D341Med (cell line): ENCODE measurements at places on chromosomes 7 and 10.

DNA sequence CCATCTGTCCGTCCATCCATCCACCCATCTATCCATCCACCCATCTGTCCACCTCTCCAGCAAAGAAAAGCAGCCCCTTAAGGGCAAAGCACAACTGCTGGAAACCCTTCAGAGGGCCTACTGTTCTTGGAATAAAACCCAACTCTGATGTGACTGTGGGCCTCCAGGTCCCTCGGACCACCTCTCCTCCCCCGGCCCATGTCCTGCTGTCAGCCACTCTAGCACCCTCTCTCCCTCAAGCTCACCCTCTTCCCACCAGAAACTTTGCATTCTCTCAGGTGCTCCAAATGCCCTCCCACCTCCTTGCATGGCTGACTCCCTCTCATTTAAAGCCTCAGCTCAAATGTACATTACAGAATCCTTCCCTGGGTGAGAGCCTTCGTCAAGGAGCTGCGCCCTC lies 110.3 kb downstream of the ARHGAP22 start:
- DNase-seq, result no peak

DNA sequence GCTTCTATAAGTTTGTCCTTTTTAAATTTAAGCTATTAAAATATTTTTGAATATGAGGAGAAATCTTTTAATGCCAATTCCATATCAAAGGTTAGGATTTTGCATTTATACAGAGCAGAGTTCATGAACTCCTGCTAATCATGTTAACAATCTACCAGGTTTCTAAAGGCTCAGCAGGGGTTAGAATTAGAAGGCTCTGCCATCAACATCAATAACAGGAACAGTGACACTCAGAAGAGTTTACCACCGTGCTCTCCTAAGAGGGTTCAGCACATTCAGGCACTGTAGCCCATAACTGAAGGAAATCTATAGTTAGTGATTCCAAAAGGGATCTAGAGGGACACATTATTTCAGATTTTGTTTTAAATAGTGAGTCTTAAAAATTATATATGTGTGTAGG lies 100.1 kb downstream of the HOXA1 start:
- no peak for DNase-seq

GRCh38 chr7:66125052-66125694 lies 10.5 kb downstream of the CRCP start:
- DNase-seq, result no peak

DNA sequence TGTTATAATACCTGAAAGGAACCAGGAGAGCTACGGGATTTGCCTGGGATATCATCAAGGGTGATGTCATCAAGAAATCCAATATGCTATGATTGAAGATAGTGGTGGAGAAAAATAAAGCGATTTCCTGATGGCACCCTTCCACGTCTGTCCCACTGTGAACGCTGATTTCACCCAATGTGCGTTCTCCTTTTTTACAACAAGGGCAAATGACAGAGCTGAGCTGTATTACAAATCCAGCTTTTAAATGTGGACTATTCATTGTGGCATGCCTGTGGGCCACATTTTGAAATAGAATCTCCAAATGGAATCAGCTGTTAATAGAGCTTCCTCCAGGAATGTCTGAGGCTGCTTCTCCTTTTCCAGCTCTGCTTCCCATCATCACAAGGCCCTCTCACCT lies 23.3 kb downstream of the SLC13A4 start:
- no peak for DNase-seq

DNA sequence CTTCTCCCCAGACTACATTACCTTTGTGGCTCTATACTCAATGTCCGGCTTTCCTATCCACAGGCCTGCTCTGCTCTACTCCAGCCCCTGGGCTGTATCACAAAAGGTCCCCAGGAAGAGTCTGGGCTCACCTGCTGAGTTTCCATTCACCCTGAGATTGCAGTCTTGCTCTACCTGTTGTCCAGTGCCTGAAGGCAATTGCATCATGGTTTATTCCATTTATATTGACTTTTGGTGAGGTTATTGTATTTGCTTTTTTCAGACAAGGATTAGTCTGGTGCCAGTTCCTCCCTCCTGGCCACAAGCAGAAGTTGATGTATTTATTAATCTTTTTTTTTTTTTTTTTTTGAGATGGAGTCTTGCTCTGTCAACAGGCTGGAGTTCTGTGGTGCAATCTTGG lies 273.1 kb downstream of the XPNPEP1 start:
- DNase-seq, result no peak

DNA sequence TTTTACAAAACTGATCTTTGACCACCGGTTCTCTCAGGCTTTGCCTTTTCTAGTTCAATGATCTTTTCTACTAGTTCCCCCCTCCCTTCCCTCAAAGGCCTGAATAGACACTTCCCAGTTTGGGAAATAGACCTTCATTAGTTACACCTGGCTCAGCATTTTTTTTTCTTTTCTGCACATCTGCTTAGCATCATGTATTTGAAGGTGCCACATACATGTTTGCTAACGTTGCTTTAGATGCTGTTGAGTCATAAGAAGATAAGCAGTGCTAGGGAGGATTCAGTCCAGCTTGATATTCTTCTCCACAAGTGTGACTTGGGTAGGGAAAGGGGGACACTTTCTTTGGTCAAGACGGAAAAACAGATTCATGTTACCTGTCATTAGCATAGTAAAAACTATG lies 78.3 kb downstream of the BICC1 start:
- no peak for DNase-seq

DNA sequence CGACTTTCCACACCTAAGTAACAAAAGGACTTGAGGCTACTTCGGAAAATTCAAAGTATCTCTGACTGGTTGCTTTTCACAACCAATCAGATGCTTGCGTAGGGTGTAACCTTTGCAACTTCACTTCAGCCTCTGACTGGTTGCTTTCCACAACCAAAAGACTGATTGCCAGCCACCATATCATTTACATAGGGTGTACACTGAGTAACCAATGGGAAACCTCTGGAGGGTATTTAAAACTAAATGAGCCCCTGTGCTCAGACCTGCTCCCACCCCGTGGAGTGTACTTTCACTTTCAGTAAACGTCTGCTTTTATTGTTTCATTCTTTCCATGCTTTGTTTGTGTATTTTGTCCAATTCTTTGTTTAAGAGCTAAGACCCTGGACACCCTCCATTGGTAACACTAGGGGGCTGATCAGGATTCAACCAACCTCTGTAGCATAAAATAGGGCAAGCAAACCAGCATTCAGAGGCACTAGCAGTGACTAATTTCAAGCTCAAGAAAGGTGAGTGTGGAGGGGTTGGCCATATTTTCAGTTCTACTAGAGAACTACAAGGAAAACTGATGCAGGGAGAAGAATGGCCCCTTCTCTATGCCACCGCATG lies 390.8 kb downstream of the POM121L12 start:
- DNase-seq, result no peak

DNA sequence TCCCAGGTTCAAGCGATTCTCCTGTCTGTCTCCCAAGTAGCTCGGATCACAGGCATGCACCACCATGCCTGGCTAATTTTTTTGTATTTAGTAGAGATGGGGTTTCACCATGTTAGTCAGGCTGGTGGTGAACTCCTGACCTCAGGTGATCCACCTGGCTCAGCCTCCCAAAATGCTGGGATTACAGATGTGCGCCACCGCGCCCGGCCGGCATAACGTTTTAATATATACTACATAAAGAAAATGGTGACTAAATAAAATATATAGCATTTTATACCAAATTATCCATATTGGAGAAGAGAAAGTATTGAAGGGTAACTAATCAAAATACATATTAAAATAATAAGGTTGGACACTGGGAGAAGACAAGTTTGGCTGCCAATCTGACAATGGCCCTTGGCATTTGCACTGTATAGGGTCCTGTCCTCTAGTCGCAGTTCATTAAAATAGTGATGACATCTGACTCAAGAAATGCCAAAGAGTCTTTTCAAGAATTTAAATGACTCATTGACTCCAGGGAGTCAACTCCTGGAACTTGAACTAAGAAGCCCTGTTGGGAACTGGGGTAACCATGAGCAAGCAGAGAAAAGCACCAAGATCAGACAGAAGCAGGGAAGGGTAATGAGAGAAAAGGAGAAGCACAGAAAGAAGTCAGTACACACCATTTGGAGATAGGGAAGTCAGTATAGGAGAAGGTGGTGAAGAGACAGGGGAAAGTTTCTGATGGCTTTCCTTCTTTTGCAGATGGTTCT lies 91.1 kb downstream of the CH25H start:
- DNase-seq, result no peak

GRCh38 chr10:114874827-114875411 lies 53.3 kb downstream of the FHIP2A start:
- no peak for DNase-seq
